ENCODE measurements at places on chromosomes 11 and 22.
A peak's percentile ranks its signal among the peaks of the same experiment; 100 is the strongest.

DNA sequence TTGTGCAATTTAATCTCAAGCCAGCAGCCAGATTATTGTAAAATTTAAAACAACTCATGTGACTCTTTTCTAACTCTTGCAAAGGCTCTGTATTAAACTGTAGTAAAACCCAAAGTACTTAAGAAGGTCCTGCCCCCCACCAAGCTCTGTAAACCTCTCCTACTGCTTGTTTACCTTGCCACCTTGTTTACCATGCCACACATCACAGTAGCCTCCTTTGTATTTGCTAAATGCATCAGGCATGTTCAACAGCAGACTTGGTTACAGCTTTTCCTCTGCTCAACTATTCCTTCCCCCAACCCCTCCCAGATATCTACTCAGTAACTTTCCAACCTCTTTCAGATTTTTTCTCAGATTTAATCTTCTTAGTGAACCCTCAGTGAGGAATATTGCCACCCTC is 861.6 kb downstream of the METTL15 start:
- no peaks in the 10 kb centered on the region for H3K27me3 ChIP-seq
- peak overlapping the region; percentile 38 for H3K27ac ChIP-seq
- peaks cover 68% of the 10 kb centered on the region for H3K4me1 ChIP-seq
- DNase-seq, result no peak
- no peak overlapping the region for H3K4me3 ChIP-seq

DNA sequence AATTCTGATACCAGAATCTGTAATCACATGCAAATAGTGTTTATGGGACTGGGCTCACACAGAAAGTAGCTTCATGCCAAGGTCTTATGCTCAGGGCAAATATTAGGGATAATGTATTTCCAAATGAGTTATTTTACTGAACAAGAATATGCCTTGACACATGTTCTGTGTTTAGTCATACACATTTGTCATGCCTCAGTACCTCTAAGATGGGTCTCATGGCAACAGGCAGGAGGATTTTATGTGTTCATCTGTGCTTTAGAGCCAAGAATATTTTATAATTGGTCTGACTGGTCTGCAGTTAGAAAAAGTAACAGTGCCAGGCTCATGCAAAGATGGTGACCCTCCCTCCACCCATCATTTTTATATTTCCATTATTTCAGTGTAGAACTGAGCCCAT is 49.1 kb downstream of the JAM3 start:
- H3K4me1 ChIP-seq, result peaks cover 50% of the 10 kb centered on the region
- H3K4me3 ChIP-seq, result no peak overlapping the region
- H3K27me3 ChIP-seq, result peaks cover 3% of the 10 kb centered on the region
- H3K27ac ChIP-seq, result peak overlapping the region; percentile 97

DNA sequence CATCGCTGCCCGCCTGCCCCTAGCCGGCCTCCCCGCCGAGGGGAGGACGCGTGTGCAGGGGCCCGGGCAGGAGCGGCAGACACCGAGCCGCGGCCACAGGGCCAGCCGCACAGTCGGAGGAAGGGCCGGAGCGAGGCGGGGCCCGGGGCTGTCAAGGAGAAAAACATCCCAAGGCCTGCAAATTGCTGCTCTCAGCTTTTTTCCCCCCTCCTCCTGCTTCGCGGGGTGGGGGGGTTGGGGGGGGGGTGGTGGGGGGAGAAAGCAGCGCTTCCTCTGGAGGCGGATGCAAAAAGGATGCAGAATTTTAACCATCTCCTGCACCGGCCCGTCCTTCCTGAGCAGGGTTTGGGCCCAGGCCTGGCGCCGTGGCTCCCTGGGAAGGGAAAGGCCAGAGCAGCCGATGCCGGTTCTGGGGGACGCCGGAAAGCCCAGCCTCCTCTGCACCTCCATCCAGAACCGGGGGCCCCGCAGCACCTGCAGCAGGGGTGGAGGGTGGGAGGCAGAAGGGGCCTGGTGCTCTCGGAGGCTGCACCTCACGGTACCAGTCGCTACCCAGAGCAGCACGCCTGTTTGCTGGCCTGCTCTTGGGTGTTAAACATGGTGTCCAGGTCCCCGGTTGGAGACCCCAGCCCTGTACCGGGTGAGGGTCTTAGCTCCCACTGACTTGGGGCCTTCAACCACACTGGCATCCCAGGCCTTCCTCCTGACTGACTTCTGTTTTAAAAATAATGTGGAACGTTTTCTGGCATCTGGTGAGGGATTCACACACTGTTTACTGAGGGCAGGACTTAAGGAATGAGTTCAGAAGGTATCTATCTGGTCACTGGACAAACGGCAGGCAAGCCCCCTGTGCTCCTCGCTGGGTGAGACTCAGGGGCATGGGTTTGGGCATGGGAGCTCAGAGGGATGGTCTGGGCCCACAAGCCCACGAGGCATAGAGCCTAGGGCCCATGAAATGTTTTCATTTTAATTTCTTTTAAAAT is 77.4 kb upstream of the WNT7B start:
- H3K4me1 ChIP-seq, result peaks cover 73% of the 10 kb centered on the region
- H3K36me3 ChIP-seq, result no peaks in the 10 kb centered on the region
- peak overlapping the region; percentile 91 for H3K27ac ChIP-seq

DNA sequence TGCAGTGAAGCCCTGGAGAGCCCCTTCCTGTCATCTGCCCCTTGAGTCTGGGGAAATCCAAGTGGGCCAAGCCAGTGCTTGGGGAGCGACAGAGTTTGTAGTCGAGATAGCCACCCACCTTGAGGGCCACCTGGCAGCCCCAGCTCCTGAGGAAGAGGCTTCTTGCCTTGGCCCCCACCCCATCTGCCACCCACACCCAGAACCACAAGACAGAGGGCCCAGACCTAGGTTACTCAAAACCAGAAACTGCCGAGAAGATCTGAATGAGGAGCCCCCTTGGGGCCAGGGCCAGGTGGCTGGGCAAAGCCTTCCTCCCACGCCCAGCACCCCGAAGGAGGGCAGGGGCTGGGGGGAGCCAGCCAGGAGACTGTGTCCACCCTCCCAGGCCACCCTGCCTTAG is 18.8 kb upstream of the PRR5 start:
- no peaks in the 10 kb centered on the region for H3K36me3 ChIP-seq
- H3K27me3 ChIP-seq, result peaks cover 3% of the 10 kb centered on the region
- no peak overlapping the region for H3K4me3 ChIP-seq
- no peak for DNase-seq

- H3K27ac ChIP-seq, result no peak overlapping the region
- no peaks in the 10 kb centered on the region for H3K36me3 ChIP-seq
- H3K4me3 ChIP-seq, result no peak overlapping the region
- H3K27me3 ChIP-seq, result peaks cover 60% of the 10 kb centered on the region
- H3K4me1 ChIP-seq, result no peaks in the 10 kb centered on the region
Measured at GRCh38 chr11:117869604-117870003, 6.9 kb downstream of the FXYD6 start.

- H3K36me3 ChIP-seq, result no peaks in the 10 kb centered on the region
- H3K4me1 ChIP-seq, result no peaks in the 10 kb centered on the region
- DNase-seq, result no peak
- H3K27ac ChIP-seq, result no peak overlapping the region
- H3K27me3 ChIP-seq, result no peaks in the 10 kb centered on the region
- no peak overlapping the region for H3K4me3 ChIP-seq
Measured at GRCh38 chr11:40118780-40119179, 1340.7 kb downstream of the LRRC4C start.

GRCh38 chr22:32617903-32618302 is 143.3 kb downstream of the FBXO7 start:
- no peak for DNase-seq
- peaks cover 7% of the 10 kb centered on the region for H3K27me3 ChIP-seq
- no peak overlapping the region for H3K4me3 ChIP-seq
- peaks cover 38% of the 10 kb centered on the region for H3K4me1 ChIP-seq
- no peak overlapping the region for H3K27ac ChIP-seq
- H3K36me3 ChIP-seq, result peaks cover 10% of the 10 kb centered on the region

- H3K27ac ChIP-seq, result no peak overlapping the region
- no peaks in the 10 kb centered on the region for H3K36me3 ChIP-seq
- no peaks in the 10 kb centered on the region for H3K4me1 ChIP-seq
- no peak overlapping the region for H3K4me3 ChIP-seq
Measured at GRCh38 chr11:117914991-117915618, 14.1 kb downstream of the TMPRSS13 start.

- H3K4me1 ChIP-seq, result peaks cover 6% of the 10 kb centered on the region
- peaks cover 34% of the 10 kb centered on the region for H3K27me3 ChIP-seq
- DNase-seq, result no peak
- H3K36me3 ChIP-seq, result no peaks in the 10 kb centered on the region
Measured at GRCh38 chr11:67044496-67044895, 12.2 kb upstream of the RHOD start.

GRCh38 chr11:47383071-47383470 is 4.7 kb upstream of the SPI1 start:
- no peak overlapping the region for H3K27ac ChIP-seq
- peaks cover 3% of the 10 kb centered on the region for H3K27me3 ChIP-seq
